ENCODE measurements at places on chromosomes 2 and 18.

DNA sequence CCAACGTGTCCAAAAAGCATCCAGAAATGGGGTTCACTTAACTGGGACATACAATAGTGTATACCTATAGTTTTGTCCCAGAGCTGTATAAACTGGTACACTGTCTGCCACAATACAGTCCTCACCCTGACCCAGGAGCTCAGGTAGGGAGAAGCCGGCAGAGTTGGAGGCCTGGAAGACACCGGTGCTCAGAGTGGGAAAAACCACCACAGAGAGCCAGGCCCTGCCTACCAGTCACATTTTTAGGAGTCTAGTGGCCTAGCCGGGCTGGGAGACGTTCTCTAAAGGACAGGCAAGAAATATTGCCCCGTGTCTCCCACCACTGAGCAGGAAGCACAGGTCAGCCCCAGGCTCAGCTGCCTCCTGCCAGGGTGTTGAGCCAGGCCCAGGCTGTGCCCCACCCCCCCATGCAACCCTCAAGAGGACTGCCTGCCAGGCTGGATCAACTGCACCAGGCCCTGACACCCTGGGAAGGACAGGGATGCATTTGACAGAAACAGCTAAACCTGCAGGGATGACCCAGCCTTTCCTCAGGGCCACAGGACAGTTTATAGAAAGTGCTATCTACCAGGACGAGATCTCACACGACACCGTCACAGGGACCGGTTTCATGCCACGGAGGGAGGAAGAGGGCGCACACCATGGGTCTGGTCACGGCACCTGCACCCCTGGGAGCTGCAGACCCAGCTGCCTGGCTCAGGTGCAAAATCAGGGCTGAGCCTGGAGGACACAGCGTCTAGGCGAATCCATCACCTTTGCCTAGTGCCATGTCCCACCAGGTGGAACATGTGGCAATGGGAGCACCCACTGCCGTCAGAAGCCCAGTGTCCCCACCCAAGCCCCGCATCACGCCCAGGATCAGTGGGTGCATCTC, 89.9 kb downstream of the TMEM18 start:
- peak; percentile 31 for DNase-seq

- DNase-seq, result no peak
These were observed 8.6 kb upstream of the HAAO start for GRCh38 chr2:42800981-42801380.

DNA sequence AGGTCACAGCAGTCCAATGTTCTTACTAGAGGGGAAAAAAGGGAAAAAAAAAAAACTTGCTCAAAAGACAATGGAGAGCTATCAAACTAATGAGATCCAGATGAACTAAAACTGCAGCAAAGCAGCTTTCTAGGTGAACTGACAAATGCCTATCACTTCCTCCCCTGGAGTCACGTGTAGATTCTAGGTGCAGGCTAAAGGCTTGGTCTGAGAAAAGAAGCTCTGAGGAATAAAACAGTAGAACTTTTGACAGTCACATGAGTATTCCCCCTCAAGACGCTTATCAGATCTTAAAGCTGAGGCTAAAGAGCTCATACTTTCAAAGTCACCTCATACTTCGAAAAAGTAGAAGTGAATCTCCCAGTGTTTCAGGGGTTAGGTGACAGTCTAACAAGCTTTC, 42.3 kb downstream of the SMAD2 start:
- DNase-seq, result no peak

DNA sequence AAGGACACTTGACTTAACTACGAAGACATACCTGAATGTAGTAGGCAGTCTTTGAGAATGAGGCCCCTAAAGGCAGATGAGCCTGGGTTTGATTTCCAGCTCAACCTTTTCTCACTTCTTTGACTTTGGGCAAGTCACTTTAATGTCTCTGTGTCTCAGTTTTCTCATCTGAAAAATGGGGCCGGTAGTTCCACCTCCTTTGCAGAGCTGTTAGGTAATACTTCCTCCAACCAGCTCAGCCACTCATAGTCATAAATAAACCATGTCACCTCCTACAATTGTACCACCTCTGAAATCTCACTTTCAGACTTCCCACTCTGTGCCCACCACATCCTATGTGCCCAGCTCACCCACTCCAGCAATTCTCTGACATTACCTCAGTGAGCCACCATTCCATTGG, 10.4 kb downstream of the ARHGAP25 start:
- peak; percentile 4 for DNase-seq

- DNase-seq, result no peak
These were observed 525.3 kb downstream of the SUCLG1 start for GRCh38 chr2:83933749-83934148.

- no peak for DNase-seq
These were observed 10.6 kb upstream of the WIPF1 start for GRCh38 chr2:174607989-174608865.

DNA sequence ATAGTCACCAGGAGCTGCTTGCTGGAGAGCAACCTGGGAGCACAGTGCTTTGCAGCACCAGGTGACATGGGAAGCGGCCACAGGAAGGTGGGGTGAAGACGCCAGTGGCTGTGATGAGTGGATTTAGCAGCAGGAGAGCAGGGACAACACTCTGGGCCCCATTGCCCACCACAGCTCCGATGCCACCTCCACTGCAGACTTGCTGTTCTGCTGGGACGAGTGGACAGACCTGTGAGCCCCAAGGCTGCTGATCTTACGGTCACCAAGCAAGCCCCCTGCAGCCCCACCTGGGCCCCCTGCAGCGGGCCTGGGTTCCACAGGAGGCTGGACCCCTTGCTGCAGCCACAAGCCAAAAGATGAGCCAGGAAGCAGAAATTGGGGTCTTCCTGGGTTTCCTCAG, 73.7 kb downstream of the CTIF start:
- no peak for DNase-seq

DNA sequence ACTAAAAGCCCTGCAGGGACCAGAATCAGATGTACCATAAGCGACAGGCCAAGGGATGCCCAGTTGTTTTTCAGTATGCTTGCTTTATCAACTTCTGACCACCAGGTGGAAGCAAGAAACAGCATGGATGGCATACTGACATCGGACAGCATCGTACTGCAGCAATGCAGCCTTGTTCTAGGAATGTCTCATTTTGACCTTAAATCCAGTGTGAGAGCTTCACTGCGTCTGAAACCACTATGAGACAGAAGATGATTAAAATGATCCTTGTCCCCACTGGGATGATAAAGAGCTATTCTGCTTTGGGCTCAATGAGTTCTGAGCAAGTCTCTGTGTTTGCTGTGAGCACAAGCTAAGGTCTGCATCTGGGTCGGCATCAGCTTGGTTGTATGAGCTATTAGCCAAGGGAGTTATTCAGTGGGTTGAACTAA, 54.3 kb downstream of the CDK15 start:
- DNase-seq, result no peak

- DNase-seq, result no peak
These were observed 60.0 kb downstream of the GCA start for GRCh38 chr2:162403884-162404283.

DNA sequence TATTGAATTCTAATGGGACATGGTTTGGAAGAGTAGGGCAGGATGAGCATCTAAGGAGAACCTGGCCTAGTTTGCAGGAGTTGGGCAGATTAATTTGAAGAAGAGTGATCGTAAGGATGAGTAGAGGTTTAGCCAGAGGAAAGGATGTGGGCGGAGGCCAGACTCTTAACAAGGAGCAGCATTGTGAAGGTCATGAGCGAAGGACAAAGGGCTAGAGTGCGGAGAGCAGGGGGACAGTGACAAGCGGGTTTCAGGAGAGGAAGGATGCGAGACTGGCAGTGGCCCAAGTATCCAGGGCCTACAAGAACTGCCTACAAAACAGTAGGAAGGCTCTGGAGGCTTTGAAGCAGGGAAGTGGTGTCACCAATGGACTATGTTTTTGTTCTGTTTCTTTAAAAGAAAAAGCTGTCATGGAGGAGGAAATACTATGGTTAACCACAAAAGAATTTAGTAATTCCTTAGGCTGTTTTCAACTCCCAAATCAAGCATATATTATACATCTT, 20.1 kb downstream of the SLC66A3 start:
- DNase-seq, result no peak

- no peak for DNase-seq
These were observed 28.7 kb upstream of the SKOR2 start for GRCh38 chr18:47280121-47280520.

- no peak for DNase-seq
These were observed 16.0 kb upstream of the IKZF2 start for GRCh38 chr2:213167271-213167930.

GRCh38 chr18:78558948-78559347, 420.7 kb upstream of the SALL3 start:
- no peak for DNase-seq

DNA sequence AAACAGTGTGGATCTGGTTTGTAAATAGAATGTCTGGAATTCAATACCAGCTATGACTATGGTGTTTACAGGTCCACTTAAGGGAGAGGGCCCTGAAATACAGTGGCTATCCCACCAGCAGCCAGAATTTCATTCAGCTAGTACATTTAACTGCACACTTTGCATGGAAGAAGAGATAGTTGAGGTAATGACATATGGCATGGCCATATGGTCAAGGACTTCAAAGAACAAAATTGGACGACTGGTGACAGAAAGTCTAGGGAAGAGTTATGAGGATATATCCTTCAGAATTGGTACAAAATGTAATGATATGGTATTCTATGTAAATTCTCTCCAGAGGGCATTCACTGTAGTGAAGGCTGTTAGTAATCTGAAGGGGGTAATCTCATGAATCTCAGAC, 105.0 kb downstream of the IKZF2 start:
- DNase-seq, result no peak

- no peak for DNase-seq
These were observed 686.7 kb downstream of the NR4A2 start for GRCh38 chr2:155645791-155646190.

DNA sequence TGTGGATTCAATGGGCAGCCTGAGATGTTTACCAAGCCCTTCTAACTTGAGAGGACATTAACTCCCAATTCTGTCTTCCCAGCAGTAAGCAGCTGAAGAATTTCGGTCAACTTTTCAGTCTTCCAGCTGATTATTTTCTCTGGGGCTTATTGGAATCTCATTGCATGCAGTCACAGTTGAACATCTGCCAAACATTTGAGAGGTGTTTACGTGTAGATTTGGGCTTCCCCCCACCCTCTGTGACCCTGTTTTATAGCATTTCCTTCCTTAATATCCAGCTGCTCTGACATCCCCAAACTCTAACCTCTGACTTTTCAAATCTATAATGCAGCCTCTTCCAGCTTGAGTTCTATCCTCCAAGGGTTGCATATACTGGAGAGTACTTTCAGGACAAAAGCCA, 16.5 kb upstream of the VIT start:
- no peak for DNase-seq

DNA sequence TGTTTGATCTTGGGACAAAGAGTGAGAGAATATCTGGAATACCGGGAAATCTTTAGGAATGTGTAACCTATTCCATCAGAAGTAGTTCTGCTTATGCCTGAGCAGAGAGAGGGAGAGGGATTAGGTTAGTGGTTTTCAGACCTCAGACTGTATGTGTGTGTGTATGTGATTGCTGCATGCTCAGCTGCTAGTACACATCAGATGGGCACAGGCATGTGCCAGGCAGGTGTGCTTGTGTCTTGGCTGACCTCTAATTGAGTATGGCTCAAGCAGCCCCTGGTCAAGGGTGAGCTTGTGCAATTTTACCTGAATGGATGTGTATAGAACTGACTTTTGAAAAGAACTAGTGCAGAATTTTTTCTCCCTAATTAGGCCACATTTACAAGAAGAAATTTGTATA, 91.2 kb downstream of the INSIG2 start:
- DNase-seq, result no peak

- no peak for DNase-seq
These were observed 483.9 kb upstream of the DDX18 start for GRCh38 chr2:117330641-117331040.

- DNase-seq, result no peak
These were observed 34.6 kb upstream of the POTEC start for GRCh38 chr18:14577971-14578370.

DNA sequence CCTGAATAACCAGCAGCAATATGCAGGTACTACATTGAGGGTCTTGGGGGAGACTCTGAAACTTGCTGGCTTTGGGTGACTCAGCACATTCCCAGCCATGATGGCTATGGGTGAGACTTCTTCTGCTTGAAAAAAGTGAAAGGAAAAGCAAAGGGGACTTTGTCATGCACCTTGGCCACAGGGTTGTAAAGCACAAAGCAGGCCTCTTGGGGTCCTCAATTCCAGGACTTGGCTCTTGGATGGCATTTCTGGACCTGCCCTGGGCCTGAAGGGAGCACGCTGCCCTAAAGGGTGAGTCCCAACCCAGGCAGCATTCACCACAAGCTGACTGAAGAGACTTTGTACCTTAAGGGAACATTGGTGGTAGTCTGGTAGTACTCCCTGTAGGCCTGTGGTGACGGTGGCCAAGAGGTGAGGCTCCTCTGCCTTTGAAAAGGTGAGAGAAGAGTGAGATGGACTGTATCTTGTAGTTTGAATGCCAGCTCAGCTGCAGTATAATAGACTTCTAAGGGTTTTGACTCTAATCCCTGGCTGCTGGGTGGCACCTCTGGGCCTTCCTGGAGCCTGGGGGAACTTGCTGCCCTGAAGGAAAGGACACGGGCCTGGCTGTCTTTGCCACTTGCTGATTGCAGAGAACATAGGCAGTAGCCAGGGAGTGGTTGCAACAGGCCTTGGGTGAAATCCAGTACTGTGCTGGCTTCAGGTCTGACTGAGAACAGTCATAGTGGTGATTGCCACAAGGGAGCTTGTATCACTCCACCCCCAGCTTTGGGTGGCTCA, 36.5 kb upstream of the CYTIP start:
- no peak for DNase-seq

GRCh38 chr2:158772306-158773078, 22.6 kb upstream of the DAPL1 start:
- no peak for DNase-seq

- DNase-seq, result no peak
These were observed 8.8 kb upstream of the ERFE start for GRCh38 chr2:238149841-238150572.

DNA sequence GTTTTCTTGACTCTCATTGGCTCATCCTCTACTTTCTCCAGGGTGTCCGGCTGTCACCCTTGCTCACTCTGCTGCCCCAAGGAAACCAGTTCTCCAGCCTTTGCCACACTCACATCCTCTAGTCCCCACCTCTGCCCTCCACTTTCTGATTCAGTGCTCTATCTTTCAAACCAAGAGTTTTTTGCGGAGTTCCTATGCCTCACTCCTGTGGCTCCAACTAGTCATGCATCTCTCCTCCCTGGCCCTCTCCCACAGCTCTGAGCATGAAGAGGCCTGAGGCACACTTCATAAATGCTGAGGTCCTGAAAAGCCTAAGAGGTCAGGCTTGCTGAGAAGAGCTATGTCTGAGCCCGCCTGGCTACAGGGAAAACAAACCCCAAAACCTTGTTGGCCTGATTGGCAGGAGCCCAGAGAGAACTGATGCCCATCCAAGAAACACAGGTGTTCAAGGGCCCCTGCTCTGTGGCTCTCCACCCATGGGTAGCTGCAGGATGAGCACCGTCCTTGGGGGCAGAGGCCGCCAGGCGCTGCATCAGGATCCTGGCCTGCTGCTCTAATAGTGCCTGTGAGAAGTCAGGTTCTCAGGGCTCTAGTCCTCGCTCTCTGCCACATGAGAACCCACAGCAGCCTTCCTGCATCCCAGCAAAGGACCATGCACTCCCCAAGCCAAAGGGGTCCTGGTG, 42.1 kb downstream of the HS1BP3 start:
- no peak for DNase-seq

- no peak for DNase-seq
These were observed 130.3 kb upstream of the BCL2L11 start for GRCh38 chr2:110990440-110990839.

- DNase-seq, result no peak
These were observed 1.7 kb upstream of the ZNF532 start for GRCh38 chr18:58862851-58863538.
